Fibroblast of mammary gland (primary cell): ENCODE measurements at places on chromosomes 13 and 19.

DNA sequence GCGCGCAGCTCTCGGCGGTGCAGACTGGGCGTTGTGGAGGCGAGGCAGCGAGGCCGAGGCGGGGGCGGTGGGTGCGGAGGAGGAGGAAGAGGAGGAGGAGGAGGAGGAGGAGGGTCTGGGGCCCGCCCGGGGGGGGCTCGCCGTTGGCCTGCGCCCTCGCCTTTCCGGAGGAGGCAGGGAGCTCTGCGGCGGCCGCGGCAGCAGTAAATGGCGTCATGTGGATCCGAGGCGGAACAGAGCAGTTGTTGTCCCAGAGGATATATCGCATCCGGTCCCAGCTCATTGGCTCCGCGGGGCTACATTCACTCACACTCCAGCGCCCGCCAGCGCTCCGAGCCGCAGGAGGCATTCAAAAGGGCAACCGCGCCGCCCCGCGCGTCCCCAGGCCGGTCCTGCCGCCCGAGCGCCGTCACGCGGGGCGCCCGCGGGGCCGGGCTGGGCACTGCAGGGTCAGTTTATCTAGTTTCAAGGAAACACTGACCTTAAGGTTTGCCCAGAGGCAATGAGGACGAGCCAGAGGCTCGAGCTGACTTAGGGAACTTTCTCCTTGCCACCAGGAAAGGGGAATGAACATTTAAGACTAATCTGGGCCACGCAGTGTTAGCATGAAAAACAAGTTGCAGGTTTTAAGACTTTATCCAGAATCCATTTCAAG is at the start of gene SPRY2:
Gene SPRY2 (minus strand): TSS at position 26 of the 655 bp plus-strand sequence. CDS start 3,421 bp downstream, outside the sequence.
- DNase-seq = peak; percentile 96

DNA sequence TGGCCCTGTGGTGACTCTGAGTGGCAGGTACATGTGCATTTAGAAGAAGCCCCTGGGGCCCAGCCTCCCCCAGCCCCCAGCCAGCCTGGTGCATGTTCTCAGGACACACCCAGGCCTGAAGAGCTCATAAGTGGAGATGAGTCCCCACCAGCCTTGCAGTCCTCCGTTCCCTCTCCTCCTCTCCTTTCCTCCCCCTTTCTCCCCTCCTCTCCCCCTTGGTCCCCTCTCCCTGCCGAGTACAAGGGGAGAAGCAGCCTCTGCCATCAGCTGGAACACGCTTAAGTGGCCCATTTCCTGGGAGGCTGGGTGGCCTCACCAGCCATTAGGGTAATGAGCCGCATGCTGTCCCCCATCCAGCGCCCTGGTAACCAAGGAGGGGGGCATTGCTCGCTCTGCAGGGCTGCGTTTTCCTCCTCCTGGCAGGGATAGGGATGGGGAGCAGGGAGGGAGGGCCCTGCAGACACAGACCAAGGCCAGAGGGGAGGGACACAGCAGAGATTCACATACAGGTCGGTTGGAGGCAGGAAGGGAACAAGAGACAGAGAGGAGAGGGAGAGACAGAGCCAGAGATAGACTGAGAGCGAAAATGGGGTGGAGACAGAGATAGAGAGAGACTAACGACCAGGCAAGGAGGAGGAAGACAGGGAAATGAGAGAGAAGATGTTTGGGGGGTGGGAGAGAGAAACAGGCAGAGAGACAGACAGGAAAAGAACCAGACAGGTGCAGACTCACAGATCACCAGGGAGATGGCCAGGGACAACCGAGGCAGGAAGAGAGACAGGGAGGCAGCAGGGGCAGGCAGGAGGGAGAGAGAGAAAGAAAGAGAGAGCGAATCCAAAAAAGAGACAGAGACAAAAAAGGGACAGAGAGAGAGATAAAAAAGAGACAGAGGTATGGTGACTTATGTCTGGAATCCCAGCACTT is 19.3 kb upstream of the DPP9 start:
- DNase-seq = no peak

- DNase-seq = no peak
Measured at GRCh38 chr13:111380431-111380830, 60.0 kb downstream of the TEX29 start.

DNA sequence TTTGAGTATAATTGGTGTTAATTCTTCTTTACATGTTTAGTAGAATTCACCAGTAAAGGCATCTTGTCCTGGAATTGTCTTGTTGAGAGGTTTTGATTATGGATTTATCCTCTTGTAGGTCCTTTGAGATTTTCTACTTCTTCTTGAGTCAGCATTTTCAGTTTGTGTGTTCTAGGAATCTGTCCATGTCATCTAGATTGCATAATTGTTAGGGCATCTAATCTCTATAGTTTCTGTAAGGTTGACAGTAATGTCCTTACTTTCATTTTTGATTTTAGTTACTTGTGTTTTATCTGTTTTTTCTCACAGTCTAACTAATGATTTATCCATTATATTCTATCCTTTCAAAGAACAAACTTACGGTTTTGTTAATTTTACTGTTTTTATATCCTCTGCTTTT is 492.0 kb downstream of the FGF9 start:
- no peak for DNase-seq
